ENCODE measurements at places on chromosomes 11 and 22.

DNA sequence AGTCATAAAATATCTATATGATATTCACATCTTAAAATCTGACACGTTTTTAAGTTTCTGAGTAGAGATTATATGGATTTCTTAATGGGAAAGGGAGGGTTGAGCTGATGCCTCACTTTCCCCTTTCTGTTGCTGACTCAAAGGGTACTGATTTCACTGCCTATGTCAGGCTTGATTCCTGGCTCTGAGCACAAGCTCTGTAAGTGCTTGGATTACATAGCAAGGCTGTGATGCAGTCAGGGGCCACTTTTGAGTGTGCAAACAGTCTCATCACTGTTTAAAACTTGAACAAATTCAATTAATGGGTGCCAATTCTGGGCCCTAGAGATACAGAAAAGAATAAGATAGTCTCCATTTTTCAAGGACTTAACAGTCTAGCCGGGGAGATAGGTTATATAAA lies 14.4 kb downstream of the ATXN10 start:
- no peak for DNase-seq

- DNase-seq: no peak
Observed at GRCh38 chr22:22520020-22520656, at the start of gene ZNF280A. TSS of gene ZNF280A (minus strand) at chr22:22520270. CDS start at chr22:22515630, 4,640 bp downstream.

DNA sequence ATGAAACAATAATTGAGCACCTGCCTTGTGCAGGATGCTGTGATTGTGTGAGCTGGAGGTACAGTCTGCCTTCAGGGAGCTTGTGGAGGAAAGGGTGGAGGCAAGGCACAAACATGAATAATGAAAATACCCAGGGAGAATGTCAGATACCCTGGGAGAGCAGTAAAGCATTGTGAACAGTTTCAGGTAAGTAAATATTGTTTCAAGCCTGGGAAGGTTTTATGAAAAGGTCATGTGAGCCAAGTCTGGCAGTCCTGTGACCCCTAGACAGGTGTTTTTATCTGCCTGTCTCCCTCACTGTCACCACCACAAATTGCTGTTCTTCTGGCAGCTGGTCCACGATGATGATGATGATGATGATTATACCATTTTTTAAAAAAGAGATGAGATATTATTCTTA lies 32.0 kb downstream of the SPECC1L start:
- DNase-seq: no peak

DNA sequence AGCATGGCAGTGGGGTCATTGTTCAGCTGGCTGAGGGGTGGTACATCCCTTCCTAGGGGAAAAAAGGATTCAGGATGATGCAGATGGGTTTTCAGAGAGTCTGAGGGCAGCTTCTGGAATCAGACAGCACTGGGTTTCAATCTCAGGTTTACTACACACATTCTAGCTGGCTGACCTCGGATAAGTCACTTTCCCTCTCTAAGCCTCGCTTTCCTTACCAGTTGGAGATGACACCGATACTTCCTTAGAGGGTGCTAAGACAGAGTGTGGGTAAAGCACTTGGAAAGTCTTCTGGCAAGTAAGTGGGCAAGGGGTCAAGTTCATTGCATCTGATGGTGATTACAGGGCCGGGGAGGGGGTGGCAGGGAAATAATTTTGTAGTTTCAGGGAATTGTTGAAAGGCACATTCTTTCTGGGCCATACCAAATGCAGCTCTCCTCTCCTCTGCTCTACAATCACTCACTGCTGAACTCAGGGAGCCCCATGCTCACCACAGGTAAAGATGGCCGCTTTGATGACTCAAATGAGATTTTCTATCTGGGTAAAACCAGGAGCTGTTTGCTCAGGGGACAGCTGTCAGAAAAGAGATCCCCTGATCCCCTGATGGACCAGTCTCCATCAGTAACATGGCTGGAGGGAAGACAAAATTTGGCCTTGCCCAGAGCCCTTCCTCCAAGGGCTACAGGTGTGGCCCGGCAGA lies 6.5 kb upstream of the MIAT start:
- DNase-seq: no peak

Data from Calu3 (cell line).